ENCODE measurements at places on chromosomes 6 and 20.
A peak's percentile ranks its signal among the peaks of the same experiment; 100 is the strongest.

GRCh38 chr6:90028066-90028778, 134.0 kb downstream of the GJA10 start:
- no peak for DNase-seq

DNA sequence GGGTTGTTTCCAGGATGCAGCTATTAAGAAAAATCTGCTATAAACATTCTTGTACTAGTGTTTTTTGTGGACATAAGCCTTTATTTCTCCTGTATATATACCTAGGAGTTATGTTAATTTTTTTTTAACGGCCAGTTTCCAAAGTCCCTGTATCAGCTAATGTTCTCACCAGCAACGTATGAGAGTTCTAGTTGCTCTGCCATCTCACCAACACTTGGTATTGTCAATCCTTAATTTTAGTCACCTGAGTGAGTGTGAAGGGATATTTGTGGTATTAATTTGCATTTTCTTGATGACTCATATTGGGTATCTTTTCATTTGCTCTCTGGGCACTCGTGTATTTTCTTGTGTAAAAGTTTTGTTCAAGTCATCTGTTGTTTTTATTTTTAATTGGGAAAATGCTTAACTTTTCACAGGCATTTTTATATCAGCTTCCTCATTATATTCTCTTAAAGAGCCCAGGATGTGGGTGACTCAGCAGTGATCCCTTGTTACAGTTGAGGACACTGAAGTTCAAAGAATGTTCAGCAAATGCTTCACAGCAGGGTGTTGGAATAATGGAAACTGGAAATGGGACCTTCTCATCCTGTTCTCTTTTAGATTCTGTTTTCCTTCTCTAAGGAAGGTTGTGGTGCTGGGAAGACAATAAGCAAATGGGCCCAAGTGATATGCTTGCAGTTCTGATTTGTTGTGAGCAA, 211.7 kb upstream of the PRND start:
- DNase-seq: no peak

GRCh38 chr6:5854899-5855298, 151.8 kb downstream of the NRN1 start:
- no peak for DNase-seq

GRCh38 chr6:42226645-42227143, 9.0 kb upstream of the MRPS10 start:
- DNase-seq: no peak

DNA sequence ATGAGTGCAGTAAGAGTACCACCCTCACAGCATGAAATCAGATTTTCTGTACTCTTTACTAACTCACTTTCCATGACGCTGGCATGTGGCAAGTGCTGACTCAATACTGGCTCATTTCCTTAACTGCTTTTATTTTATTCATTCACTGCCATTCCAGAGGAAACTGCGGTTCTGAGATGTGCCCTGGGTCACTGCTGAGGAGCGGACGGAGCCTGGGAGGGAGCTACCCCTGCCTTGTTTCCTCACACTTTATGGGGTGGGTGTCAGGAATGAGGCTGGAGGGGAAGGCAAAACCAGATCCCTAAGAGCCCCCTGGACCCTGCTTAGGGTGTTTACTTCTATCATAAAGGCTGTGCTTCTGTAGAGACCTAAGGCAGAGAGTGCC, 14.4 kb downstream of the NT5E start:
- no peak for DNase-seq

DNA sequence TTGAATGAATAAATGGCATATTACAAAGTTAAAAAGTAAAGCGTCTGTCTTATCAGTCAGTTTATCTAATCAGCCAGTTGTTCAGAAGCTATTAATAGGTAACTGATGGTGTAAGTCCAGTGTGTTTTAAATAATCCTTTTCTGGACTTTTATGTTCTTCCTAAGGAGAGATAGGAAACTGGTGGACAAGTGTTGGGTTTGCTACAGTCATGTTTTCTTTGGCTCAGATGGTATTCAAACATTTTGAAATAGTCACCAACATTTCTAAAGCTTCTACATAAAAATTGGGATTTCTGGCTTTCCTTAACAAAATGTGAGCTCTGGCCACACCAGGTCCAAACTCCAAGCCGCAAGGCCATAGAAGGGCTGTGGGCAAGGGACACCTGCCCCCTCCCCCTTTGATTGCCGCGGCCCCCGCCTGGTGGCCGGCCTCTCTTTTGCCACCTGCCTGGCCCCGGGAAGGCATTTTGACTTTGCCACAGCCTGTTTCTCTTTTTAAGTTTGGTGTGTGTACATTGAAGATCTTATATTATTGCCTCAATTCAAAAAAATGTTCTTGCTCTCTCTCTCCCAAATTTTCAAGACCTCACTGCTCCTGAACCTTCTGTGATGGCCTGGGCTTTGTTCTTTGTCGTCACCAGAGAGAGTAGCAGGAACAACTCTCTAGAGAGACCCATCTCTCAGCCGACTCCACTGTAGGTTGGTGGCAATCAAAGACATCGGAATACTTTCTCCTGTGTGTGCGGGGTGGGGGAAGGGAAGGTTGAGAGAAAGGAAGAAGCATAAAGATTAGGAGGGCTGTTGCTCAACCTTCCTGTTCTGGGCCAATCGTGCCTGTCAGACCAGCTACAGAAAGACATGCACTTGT, 84.0 kb upstream of the ZNF217 start:
- DNase-seq: peak; percentile 67
